ENCODE measurements at places on chromosomes 1 and 21.
A peak's percentile ranks its signal among the peaks of the same experiment; 100 is the strongest.

DNA sequence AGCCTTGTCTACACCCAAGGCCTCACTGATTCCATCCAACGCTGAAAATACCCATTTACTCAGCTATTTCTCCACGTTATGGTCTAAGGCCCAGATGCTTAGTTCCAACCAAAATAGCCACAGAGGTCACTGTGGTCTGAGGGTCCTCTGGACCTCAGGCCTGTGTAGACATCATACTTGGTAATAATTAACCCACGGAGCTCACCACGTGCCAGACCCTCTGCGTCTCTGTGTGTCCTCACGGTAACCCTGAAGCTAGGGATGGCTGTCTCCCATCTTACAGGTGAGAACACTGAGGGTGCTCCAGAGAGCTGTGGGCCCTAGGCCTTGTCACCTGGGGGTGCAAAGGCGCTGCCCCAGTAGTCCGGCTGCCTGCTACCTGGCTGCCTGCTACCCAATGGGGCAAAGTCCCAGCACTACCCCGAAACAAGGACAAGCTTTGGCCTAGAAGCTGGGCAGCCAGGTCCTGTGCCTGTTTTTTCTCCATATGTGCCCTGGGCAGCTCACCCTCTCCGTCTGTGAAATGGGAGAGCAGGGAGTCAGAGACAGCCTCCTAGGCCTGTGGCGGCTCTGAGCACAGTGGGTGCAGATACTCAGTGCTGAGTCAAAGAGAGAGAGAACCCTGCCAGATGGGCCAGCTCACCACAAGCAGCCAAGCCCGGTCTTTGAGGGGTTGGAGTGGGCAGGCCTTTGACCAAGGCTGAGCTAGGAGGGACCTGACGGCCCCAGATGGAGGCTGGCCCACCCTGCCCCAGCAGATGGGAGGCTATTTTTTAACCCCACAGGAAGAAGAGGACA, 17.0 kb upstream of the RUNX3 start:
- DNase-seq = no peak

- DNase-seq = no peak
These were observed 234.8 kb downstream of the HMCN1 start for GRCh38 chr1:185969028-185969427.

DNA sequence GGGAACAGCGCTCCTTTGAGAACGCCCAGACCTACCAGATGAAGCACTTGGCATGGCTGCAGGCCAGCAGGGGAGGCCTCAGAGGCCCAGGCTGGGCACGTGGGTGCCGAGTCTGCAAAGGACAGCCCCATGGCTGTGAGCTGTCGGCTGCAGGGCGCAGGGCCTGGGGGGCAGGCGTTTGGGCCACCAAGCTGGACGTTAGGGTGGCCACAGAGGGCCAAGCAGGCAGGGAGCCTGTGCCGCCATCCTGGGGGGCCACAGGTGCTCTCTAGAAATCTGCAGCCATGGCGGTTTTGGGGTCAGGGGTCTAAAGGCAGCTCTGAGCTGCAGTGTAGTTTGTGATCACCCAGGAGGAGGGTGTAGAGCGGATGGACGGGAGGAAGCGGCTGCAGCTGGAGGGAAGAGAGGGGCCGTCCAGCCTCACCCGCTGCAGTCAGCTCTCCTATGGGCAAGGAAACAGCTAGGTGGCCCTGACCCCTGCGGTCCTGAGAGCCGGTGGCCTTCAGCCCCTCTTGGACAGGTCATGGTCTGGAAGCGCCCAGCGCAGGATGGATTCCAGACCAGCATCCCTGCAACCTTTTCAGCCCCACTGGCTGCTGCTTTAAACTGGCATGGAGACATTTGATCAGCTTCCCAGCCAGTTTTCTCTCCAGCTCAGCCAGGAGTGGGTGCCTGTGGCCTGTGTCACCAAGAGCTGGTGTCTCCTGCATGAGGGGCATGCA, 11.0 kb downstream of the IBA57 start:
- no peak for DNase-seq

GRCh38 chr1:24425441-24425840, 9.8 kb downstream of the NIPAL3 start:
- DNase-seq = no peak

GRCh38 chr1:159015440-159015909, 5.8 kb downstream of the IFI16 start:
- DNase-seq = peak; percentile 97

GRCh38 chr1:166136699-166137401, 30.0 kb downstream of the FAM78B start:
- DNase-seq = no peak

DNA sequence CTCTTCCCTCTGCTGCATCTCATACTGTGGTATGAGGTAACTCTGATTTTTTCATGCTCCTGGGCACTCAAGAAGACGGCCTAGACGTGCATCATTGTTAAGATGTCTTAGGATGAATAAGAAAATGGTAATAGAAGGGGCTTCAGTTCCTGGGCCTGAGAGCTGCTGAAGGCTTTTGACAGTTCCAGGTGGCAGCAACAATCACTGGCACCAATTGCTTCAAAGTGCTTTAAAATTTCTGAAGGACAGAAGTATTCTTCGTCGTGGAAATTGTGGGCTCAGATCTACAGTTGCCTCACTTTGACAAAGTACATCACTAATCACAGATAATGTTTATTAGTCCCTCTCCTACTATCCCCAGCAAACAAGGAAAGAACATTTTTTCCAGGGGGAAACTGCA, 536.6 kb upstream of the CAMK1G start:
- no peak for DNase-seq

DNA sequence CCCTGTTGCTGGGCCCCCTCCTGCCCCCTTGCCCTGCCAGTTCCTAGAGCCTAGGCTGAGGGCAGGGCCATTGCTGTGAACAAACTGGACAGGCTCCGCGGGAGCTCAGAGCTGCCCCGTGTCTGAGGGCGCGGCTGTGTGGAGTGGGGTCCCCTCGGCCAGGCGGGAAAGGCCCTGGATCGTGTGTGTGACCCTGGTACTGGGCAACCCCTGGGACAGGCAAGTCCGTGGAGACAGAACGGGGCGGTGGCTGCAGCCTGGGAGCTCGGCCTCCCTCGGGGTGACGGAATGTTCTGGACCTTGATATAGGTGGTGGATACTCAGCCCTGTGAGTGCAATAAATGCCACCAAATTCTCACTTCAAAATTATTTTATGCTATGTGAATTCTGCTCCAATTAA, 27.7 kb upstream of the C1orf159 start:
- no peak for DNase-seq

DNA sequence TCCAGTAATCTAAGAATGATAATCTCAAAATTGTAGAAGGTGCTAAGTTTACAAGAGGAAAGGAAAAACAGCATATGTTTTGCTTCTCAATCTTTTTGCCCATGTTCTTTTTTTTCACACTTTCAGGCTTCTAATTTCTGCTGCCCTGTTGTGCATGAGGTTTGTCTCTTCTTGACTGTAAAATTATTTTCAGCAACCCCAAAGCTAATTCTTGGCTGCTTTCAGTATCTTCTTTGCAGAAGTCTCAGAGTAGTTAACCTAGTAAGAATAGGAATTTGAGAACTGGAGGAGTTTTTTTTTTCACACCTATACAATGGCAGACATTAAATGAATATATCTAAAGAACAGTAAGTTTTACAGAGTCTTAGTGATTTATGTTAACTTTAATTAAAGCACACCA, 26.4 kb downstream of the DENND2D start:
- DNase-seq = no peak

DNA sequence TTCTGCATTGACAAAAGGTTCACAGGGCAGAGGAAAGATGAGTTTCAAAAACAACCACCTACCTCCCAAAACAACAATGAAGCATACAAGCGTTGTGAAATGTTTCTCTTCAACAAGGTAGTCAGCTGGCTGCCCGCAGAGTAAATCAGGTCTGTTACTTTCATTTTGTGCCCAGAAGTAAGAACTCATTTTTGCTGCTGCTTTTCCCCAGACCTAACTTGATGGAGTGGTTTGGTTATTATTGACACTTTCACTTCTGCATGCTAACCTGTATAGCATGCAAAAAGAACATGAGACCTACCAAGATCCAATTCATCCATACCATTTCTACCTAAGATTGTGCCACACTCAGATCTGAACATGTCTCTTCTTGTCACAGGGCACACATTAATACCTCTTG, 1.3 kb downstream of the SLC9C2 start:
- no peak for DNase-seq

DNA sequence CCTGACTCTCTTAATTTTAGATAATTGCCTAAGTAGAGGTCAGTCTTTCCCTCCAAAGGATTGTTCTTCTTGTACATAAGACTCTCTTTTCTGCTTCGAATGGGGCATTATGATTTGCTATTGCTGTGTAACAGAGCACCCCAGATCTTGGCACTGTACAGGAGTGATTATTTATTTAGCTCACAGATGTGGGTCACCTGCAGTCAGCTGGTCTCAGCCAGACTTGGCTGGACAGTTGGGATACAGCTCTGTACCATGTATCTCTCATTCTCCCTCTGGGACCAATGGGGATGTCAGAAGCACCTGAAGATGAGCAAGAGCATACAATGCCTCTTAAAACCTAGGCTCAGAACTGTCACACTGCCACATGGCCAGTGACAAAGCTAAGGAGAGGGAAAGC, 23.4 kb upstream of the KCND3 start:
- no peak for DNase-seq

DNA sequence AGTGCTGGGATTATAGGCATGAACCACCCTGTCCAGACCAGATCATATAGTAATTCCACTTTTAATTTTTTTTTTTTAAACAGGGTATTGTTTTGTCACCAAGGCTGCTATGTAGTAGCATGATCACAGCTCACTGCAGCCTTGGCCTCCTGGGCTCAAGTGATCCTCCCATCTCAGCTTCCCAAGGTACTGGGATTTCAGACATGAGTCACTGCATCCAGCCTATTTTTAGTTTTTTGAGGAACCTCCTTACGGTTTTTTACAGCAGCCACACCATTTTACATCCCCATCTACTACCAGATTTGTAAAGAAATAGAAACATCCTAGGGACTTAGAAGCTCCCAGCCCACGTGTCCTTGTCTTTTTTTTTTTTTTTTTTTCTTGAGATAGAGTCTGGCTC, 24.0 kb downstream of the L1TD1 start:
- peak; percentile 48 for DNase-seq

DNA sequence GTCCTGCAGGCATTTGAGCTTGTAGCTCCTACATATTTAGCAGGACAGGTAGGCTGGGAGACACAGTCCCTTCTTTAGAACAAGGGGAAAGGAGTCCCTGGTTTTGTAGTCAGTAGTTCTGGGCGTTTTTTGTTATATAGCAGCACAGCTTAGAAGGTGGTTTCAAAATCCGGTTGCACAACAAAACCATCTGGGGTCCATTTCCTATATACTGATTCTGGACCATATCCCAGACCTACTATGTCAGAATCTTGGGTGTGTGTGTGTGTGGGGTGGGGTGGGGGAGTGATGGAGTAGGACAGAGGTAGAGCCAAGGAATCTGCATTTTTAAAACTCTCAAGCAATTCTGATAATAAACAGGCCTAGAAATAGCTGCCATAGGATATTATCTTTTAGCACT, 21.6 kb downstream of the METTL13 start:
- DNase-seq = no peak

All from LHCN-M2 (cell line).